ENCODE measurements at places on chromosomes 7 and 10.

DNA sequence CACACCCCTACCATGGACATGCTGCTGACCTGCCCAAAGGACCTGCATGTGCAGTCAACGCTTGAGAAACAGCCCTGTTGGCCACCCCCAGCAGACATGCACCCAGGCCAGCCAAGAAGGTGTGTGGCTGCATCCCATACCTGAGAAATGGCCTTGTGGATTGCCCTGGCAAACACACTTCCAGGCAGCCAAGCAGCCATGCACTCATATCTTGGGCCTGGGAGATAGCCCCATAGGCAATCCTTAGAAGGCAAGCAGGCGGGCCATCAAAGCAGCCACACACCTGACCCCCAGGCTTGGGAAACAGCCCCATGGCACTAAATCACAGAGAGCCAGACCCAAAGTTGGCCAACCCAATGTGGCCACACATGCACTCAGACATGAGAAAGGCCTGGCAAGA, 4.9 kb upstream of the AKR1B1 start:
- no peak for DNase-seq

DNA sequence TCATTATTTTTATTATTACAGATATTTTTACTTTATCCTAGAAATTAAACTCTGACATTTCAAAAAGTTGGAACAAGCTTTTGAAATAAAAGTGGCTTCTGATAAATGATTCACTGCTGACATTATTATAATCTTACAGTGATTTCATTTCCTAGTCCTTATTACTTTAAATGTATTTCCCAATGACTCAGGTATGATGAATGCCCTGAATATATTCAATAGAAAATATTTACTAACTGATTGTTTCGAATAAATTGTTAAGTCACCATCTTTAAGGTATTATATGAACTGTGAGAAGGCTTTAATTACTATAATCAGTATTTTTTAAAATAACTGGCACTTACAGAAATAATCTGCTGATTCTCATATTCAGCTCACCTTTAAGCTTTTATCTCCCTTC, 21.6 kb downstream of the DKK1 start:
- no peak for DNase-seq

GRCh38 chr7:117645481-117646165, 165.8 kb downstream of the CFTR start:
- no peak for DNase-seq

DNA sequence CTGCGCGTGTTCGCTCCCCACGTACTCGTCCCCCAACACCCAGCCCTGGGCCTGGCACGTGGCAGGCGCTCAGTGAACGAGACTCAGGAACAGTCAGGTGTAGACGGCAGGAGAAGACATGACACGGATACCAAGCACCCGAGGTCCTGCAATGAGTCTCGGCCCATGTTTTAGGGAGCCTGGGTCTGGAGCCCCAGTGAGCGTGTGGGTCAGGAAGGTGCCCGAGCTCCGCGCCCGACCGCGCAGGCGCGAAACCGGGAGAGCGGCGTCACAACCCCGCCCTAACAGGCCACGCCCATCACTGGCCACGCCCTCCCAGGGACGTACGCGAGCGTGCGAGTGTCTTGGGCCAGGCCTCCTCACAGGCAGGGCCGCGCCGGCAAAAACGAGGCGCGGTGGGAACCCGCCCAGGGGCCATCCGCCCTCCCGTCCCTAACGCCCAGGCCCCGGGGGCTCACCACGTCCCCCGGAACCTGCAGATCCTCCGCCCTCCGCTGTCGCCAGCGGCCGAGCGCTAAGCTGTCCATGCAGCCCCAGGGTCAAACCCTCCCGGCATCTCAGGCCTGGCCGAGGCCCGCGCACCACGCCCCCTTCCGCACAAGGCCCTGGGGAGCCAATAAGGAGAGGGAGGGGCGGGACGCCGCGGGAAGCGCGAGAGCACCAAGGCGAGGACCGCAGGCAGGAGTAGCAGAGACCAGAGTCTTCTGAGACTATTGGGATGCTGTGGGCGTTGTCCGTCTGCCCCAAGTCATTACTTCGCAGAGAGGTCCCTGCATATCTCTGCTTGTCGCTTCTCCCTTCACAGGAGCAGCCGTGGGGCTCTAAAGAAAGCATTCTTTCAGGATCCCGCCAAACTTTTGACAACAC, at the start of gene C10orf143:
Gene C10orf143, minus strand, starts transcription at position 585 of the 867 bp plus-strand sequence. Its CDS starts 58 bp downstream, at position 527.
- DNase-seq = peak; percentile 93

DNA sequence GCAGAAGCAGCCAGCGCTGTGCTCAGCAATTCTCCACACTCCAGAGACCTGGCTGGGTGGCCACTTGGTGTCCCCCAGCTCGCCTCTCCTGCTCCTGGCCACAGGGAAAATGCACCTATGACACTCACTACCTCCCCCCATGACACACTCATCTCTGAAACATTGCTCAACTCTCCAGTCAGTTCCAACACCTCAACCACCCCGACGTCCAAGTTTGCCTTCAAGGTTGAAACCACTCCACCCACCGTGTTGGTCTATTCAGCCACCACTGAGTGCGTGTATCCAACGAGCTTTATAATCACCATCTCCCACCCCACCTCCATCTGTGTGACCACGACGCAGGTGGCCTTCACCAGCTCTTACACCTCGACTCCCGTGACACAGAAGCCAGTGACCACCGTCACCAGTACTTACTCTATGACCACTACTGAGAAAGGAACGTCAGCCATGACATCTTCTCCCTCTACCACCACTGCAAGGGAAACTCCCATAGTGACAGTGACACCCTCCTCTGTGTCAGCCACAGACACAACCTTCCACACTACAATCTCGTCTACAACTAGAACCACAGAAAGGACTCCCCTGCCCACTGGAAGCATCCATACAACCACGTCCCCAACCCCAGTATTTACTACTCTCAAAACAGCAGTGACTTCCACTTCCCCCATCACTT, 2.7 kb downstream of the MUC3A start:
- no peak for DNase-seq

GRCh38 chr10:48464871-48465736, 139.8 kb downstream of the ARHGAP22 start:
- DNase-seq = no peak

DNA sequence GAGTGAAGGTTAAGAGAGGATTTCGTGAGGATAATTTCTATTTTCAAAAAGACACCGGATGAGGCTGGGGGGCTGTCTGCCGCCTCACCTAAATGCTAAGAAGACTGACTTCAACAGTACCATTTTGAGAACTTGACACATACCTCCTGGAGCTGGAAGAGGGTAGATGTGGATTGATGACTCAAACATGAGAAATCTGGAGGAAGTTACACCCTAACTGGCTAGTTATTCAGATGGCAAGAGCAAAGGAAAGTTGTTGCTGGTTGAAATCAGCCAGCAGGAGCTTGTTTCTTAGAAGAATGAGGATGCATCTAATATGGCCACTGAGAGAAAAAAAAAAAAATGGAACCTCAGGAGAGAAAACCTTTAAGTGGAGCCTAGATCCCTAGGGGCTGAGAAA, 76.2 kb upstream of the KIAA1217 start:
- DNase-seq = no peak

GRCh38 chr10:110901954-110902819, 16.8 kb downstream of the BBIP1 start:
- no peak for DNase-seq

GRCh38 chr7:143393267-143394041, 12.3 kb downstream of the ZYX start:
- no peak for DNase-seq

DNA sequence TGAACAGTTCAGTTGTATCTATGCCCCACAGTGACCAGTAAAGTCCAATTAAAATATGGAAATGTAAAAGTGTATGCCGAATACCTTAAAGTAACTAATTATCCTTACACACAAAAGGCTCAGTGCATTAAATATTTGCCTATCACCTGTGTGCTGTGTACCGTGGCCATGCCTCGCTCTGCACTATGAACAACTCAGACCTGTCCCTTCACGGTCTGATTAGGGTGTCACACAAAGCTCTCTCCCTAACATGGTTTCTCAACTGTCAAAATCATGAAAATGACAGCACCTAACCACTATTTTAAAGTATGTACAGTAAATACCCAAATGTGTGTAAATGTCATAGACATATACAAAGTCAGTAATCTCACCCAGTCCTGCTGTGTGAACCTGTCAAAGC, 43.1 kb downstream of the STK17A start:
- no peak for DNase-seq

- no peak for DNase-seq
Measured at GRCh38 chr10:17533731-17534130, 79.3 kb upstream of the ST8SIA6 start.

Measured in stimulated activated CD8-positive, alpha-beta memory T cell treated with anti-CD3 and anti-CD28 coated beads, Interleukin-15, amount 100 ng/mL, for 48 hours (primary cell).